OCI-LY7 (cell line): ENCODE measurements at places on chromosomes 4 and X. TPM values are rescaled to one million over a fixed set of nuclear protein-coding genes. Genes with fewer than 3 reads are reported as not detected.

Gene KCNE5
- total RNA-seq: not detected in 2 replicates

Gene GLRA3
- total RNA-seq: 1.1 and 1.6 TPM in 2 replicates

Gene YY2
- 2.2 and 3.7 TPM in 2 replicates for total RNA-seq

Gene TIGD2
- 9.6 and 10.0 TPM in 2 replicates for total RNA-seq

Gene GPR82
- total RNA-seq: 0.20 and 0.53 TPM in 2 replicates

Gene WDFY3
- total RNA-seq: not detected in 2 replicates

Gene IL2
- not detected in 2 replicates for total RNA-seq

Gene AFP
- total RNA-seq: not detected in 2 replicates

Gene COX7B2
- total RNA-seq: not detected in 2 replicates

Gene DMRTC1B
- not detected in 2 replicates for total RNA-seq

Gene RNF212
- not detected in 2 replicates for total RNA-seq

Gene RHOH
- 83.2 and 87.4 TPM in 2 replicates for total RNA-seq
